RPMI8226 (cell line): ENCODE measurements at places on chromosomes 5 and 9.

GRCh38 chr5:122297587-122298298 lies 14.3 kb upstream of the SNCAIP start:
- peak; percentile 90 for DNase-seq

DNA sequence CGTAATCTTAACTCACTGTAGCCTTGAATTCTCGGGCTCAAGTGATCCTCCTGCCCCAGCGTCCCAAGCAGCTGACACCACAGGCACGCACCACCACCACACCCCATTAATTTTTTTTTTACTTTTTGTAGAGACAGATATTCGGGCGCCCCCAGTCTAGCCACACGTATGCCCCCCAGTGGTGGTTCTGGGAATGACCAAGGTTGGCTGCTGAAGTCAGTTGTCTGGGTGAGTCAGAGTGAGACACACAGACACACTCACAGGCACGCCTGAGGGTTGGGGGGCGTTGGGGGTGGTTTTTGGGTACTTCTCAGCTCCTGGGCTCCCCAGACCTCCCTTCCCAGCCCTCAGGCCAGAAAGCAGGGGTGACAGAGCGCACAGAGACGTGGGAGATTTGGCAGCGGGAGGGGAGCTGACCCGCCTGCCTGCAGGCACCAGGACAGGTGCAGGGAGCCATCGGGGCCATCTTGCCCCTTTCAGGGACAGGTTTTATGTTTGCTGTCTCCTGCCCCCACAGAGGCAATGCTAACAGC lies 4.2 kb upstream of the ENTPD8 start:
- DNase-seq: peak; percentile 92

DNA sequence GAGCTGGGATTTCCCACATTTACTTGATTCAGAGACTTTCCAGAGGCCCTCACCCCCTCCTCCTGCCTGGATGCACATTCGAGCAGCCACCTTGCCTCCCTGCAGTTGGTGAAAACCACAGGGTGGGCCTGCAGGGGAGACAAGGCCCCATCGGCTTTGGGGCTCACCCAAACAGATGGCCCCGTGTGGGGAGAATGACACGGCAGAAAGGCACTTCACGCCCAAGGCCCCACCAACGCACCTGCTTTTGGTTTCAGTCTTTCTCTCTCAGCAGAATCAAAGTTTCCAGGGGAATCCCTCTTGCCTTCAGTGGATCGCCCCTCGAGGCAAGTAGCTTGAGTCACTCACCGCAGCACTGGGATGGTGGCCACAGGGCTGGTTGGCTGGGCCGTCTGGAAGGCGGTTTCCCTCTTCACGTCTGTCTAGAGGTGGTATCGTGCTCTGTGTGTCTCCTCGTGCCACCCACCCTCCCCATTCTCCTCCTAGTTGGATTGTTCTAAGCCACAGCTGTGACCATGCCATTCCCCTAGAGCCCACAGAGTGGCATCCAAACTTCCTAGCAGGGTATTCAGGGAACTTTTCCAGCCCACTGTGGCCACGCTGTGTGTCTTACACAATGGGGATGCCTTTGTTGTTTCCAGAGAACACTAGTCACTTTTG lies 31.8 kb downstream of the SEC61B start:
- peak; percentile 81 for DNase-seq

GRCh38 chr9:77014597-77015263 lies 4.7 kb upstream of the FOXB2 start:
- no peak for DNase-seq

- DNase-seq: no peak
These were observed 270.7 kb downstream of the TMEM167A start for GRCh38 chr5:82806513-82806912.
